Stimulated activated CD8-positive, alpha-beta memory T cell treated with anti-CD3 and anti-CD28 coated beads, Interleukin-7, amount 100 ng/mL, for 48 hours (primary cell): ENCODE measurements at places on chromosomes 3 and 15.

- DNase-seq: peak; percentile 17
Measured at GRCh38 chr3:188133646-188134045, 20.3 kb upstream of the LPP start.

DNA sequence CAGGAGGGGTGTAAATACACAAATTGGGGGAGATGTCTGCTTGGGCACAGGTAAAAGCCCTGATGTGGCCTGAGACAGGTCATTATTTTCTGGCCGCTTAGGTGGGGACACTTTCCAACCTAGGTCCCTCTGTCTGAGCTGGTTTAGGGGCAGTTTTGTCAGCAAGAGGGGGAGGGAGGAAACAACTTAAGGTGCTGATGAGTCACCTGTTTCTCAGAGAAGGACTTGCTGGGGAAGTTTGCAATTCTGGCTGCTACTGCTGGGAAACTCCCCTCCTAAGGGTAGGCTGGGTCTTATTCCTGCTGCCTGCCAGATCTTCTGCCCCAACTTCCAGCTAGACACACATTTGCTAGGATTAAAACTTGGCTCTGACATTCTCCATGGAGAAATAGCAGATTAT lies 4.8 kb upstream of the RHOV start:
- no peak for DNase-seq

- DNase-seq: no peak
Measured at GRCh38 chr3:76859596-76859995, 180.3 kb upstream of the ROBO2 start.

DNA sequence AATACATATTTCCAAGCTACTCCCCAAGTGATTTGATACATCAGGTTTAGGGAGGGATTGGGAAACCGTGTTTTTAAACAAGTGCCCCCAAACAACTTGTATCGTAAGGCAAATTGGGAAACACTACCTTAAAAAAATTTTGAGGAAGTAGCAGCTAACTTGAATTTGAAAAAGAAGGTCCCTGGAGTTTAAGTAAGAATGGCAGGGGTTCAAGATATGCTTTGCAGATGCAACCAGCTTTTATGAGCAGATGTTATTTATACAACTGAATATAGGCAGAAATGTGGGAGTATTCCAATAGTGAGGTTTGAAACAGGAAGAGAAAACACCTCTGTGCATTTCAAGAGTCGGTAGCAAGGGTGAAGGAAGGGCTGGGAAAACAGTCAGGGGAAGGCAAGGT lies 139.6 kb downstream of the IL20RB start:
- DNase-seq: no peak

DNA sequence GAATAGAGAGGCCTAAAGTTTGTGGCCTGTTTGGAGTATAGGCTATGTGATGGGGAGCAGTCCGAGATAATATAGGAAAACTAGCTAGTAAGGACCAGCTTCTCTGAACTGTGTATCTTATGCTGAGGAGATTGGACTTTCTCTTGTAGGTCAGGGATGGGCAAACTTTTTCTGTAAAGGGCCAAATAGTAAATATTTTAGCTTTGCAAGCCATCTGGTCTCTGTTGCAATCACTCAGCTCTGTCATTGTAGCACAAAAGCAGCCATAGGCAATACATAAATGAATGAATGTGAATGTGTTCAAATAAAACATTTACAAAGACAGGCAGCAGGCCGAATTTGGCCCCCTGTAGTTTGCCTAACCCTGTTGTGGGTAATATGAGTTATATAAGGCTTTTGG lies 24.5 kb downstream of the TMOD3 start:
- DNase-seq: no peak

- DNase-seq: no peak
Measured at GRCh38 chr3:139481116-139481515, 4.8 kb upstream of the RBP2 start.

DNA sequence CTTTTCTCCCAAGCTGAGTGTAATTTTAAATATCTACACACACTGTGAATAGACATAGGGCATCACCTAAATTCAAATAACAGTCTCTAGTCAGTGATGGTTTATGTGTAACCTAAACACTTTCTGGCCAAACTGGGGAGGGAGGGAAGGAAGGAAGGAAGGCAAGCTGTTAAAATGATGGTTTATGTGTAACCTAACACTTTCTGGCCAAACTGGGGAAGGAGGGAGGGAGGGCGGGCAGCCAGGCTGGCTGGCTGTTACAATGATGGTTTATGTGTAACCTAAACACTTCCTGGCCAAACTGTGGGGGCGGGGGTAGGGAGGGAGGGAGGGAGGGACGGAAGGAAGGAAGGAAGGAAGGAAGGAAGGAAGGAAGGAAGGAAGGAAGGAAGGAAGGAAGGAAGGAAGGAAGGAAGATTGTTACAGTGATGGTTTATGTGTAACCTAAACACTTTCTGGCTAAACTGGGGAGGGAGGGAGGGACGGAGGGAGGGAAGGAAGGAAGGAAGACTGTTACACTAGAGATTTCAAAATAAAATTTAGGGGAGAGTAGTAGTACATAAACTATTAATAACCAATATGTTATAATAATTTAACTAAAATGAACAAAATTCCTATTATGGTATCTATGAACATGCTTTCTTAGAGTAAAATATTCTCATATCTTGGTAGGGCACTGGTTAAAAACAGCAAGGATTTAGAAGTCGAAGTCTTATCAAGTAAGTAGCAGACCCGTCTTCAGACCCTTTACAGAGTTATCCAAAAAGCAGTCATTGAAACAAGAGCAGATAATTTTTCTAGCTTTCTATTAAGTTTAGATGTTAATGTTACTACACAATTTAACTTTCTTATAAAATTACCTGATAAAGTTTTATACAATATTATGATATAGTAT lies 148.1 kb downstream of the LMLN start:
- DNase-seq: no peak

DNA sequence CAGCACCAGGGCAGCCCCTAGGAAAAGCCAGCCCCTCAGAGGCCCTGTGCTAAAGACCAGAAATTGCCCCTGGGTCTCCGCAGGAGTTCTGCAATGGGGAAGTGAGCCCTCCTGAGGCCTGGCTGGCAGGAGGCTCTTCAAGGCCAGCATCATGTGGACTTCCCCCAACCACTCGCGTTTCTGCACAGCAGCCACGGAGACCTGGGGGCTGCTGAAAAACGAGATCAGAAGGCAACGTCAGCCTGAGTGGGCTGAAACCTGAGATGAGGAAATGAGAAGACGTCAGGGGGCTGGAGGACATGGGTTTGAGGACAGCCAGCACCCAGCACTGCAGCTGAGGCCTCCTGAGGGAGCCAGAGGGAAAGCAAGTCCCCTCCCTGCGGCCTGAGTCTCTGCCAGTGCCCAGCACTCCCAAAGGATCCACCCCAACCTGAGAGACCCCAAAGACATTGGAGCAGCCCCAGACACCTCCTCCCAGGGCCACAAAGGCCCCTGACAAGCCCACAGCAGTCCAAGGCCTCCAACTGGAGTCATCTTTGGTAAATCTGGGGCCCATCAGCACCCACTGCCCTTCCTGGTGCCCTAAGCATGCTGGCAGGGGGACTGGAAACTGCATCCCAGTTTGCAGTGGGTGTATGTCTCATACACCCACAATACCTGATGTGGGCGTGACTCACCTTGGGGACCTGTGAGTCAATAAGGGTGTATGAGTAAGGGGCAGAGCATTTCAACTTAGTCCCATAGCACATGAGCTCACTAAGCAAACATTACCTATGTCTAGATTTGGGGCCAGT lies 29.2 kb upstream of the CYP11A1 start:
- DNase-seq: peak; percentile 77

DNA sequence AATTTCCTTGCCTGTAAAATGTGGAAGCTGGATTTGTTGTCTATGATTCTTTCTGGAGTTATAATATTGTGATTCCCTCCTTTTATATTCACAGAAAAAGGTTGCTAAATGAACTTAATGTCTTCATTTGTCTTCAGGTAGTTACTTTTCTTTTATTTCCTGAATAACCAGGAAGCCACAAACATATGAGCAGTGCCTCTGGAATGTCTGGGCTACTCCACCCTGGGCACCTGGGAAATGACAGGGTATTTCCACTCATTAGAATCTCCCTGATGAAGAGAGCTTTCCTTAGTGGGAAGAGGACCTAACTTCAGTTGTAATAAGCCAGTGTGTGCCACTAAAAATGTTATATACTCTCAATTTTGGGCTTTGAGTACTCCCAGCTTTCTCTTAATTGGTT lies 3.8 kb upstream of the SLMAP start:
- DNase-seq: no peak

GRCh38 chr3:99674086-99674789 lies 35.8 kb downstream of the COL8A1 start:
- DNase-seq: no peak

- DNase-seq: no peak
Measured at GRCh38 chr3:190741788-190742187, 120.7 kb downstream of the GMNC start.

DNA sequence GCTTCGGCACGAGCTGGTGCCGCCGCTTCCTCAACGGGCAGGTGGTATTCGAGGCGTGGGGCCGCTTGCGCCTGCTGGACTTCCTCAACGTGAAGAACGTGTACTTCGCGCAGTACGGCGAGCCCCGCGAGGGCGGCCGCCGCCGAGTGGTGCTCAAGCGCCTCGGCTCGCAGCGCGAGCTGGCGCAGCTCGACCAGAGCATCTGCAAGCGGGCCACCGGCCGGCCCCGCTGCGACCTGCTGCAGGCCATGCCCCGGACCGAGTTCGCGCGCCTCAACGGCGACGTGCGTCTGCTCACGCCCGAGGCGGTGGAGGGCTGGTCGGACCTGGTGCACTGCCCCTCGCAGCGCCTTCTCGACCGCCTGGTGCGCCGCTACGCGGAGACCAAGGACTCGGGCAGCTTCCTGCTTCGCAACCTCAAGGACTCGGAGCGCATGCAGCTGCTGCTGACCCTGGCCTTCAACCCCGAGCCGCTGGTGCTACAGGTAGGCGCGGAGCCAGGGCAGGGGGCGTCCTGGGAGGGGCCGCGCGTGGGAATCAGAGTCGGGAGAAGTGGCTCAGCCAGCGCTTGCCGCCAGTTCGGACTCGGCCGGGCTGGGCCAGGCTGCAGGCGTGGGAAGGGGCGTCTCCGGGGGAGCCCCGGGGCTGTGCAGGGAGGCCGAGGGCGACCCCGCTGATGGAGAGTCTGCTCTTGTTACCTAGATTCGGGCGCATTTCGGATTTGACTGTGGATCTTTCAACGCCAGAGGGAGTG lies 1.1 kb downstream of the DIPK2A start:
- DNase-seq: peak; percentile 31

- DNase-seq: no peak
Measured at GRCh38 chr15:83306561-83306960, 22.1 kb upstream of the BNC1 start.

DNA sequence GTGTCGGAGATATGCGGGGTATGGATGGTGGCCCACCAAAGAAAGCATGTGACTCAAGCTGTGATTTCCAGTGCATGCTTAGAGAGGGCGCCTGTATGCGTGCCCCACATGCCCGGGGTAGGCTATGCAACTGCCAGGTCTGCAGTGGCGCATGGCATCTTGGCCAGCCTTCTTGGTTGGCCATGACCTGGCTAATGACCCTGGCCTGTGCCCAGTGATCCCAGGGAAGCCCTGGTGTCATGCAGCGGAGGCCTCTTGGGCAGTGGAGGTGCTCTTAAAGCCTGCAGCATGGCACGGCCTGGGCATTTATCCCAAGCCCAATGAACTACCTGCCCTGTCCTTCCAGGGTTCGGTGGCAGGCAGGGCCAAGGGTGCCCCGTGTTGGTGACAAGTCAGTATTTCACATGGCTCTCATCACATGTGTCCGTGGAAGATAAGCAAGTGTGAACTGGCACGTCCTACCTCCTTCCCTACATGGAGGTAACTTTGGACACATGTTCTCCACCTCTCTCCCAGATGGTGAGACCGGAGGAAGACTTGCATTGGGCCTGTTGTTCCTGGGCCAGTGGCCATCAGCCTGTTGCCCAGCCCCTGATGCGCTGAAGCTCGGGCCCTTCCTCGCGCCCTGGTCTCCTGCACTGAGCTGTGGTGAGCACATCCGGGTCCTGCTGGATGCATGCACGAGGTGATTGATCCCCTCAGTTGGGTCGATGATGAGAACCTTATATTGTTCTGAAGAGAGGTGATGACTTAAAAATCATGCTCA lies 192.0 kb downstream of the UBE3A start:
- DNase-seq: no peak

DNA sequence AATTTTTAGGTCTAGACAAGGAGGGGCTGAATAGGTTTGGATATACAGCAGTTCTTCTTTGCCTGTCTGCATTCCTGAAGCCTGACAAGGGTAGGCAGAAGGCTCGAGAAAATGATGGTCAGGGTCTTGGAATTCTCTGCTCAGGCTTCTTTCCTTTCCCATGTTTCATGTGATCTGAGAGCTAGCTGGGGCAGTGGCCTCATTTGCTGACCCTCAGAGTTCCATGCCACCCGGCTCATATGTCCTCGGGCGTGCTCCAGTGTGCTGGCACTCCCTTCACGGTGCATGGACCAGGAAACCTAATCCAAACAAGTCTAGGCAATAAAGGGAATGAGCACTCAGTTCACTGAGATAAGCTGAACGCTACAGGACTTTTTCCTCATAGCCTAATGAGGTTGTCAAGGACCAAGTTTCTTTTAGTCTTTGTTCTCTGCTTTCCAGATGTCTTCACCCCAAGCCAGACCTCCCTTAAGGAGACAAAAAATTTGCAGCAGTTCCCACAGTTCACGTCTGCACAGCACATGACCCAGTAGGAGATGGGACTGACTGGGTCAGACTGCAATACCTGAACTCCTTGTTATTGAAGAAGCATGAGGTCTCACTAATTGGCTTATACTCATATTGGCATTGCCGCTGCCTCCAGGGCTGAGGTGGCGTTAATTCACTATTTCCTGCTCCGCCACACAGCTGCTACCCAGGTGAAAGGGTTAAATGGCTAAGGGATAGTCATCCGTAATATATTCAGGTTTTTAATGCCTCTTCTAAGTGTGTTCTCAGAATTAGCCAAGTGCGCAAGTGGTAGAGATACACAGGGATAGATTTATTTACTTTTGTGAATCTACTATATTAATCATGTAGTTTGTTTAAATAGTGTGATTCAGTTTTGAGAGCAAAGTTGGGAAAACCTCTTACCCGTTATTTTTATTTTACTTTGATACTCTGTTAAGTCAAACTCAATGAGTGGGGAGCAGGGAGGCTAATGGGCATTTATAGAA lies 15.3 kb upstream of the RTP4 start:
- no peak for DNase-seq

GRCh38 chr15:71626596-71627088 lies 183.7 kb upstream of the NR2E3 start:
- no peak for DNase-seq

DNA sequence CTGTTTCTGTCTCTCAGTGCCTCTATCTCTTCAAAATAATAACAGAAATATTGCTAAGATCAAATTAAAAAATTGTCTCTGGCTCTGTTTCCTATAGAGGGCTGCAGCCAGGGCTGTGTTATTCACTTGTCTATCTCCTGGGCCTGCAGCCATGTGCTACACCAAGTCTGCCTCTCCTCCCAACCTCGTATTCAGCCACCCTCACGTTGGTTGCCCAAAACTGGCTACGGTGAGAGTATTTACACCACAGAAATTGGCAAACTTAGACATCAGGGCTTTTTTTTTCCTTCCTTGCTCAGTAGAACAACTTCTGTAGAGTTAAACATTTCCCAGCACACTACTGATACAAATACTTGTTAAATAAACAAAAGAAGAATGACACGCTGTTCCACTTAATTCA lies 320.9 kb upstream of the ICE2 start:
- no peak for DNase-seq
